ENCODE measurements at places on chromosomes 3 and 15. TPM values are rescaled to one million over a fixed set of nuclear protein-coding genes. Genes with fewer than 3 reads are reported as not detected.

The TM4SF18 gene
- total RNA-seq: 4.8 TPM

The ZBBX gene
- total RNA-seq: 18.9 TPM

The SLC26A6 gene
- total RNA-seq: 7.6 TPM

The ZSCAN2 gene
- total RNA-seq: 16.6 TPM

The CIDEC gene
- not detected for total RNA-seq

All from diencephalon (tissue), 1 donor.